CD4-positive, alpha-beta T cell treated with Interleukin-15 for 4 hours (primary cell): ENCODE measurements at places on chromosomes 3 and 15.

DNA sequence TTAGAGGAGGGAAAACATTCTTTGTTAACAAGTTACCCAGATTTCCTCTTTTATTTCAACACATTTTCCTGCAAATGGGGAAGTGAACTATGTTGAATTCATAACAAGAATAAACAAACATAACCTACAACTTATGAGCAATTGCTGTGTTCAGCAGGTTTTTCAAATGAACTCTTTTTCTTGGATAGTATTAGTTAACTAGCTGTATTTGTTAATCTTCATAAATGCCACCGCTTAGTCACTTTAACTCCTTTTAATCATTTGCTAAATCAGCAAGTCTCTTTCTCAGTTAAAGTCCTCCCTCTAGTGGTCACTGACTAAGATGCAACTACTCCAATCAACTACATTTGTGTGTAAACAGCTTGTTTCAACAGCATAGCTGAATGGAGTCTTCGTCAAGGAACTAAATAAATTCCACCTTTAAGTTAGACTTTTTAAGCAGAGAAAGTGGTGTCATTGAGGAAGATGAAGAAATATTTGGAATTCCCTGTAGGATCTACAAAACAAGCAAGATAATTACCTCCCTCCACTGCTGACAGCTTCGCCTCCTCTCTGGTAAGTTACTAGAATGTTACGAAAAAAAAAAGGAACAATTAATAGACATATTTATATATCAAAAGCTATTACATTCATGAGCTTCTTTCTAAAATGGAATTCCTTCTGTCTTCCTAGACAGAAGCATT lies 1122.0 kb downstream of the ROBO1 start:
- no peak for DNase-seq

- no peak for DNase-seq
These were observed 613.6 kb upstream of the CBLB start for GRCh38 chr3:106482451-106482850.

GRCh38 chr3:150074697-150075416 lies 104.2 kb upstream of the PFN2 start:
- DNase-seq: no peak

GRCh38 chr3:183224180-183224970 lies 28.7 kb upstream of the B3GNT5 start:
- peak; percentile 9 for DNase-seq

DNA sequence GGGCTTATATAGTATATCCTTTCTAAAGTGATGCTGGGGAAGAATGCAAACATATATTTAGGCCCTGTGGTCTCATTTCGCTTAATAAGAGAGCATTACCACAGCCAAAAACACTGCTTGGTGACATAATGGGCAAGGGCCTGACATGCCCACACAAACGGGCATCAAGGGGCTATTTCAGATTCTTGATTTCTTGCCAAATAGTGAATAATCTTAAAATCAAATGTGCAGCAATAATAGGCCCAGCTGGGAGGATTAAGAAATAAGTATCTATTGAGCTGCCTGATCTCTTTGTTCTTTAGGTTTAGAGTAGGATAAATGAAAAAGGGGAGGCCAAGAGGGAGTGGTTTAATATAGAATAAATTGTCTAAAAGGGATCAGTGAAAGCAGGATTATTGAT lies 241.0 kb upstream of the GBE1 start:
- DNase-seq: no peak

- DNase-seq: no peak
These were observed 930.6 kb upstream of the SEMA6D start for GRCh38 chr15:46786590-46787285.
